HS-5 (cell line): ENCODE measurements at places on chromosomes 5 and 9.

DNA sequence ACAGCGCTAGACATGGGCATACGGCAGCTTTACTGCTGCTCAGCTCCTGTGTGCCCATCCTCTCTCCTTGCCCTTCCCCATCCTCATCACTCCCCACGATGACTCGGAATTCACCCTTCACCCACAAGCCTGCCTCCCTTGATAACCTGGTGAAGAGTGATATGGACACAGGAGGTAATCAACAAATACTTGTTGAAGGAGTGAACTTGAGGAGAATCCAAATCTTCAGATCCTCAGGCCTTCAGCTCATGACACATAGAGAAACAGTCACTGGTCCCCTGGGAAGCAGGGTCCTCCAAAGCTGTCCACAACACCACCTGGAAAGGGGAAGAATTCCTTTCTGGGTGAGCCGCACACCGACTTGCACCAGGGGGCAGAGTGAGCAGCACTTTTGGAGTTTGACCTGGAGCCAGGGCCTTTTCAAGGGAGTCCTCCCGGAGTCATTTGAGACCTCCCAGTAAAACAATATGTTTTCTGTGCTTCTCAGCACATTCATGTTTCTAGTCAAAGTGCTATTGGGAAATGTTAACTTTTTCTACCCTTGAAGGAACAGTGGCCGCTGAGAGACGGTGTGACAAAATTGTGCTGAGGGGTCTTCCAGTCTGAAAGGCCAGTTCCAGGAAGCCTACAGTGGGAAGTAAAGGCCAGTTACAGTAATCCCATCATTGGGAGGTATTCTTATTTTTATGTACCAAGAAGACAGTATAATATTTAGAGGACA, 332.3 kb downstream of the CWC27 start:
- peak; percentile 44 for DNase-seq

DNA sequence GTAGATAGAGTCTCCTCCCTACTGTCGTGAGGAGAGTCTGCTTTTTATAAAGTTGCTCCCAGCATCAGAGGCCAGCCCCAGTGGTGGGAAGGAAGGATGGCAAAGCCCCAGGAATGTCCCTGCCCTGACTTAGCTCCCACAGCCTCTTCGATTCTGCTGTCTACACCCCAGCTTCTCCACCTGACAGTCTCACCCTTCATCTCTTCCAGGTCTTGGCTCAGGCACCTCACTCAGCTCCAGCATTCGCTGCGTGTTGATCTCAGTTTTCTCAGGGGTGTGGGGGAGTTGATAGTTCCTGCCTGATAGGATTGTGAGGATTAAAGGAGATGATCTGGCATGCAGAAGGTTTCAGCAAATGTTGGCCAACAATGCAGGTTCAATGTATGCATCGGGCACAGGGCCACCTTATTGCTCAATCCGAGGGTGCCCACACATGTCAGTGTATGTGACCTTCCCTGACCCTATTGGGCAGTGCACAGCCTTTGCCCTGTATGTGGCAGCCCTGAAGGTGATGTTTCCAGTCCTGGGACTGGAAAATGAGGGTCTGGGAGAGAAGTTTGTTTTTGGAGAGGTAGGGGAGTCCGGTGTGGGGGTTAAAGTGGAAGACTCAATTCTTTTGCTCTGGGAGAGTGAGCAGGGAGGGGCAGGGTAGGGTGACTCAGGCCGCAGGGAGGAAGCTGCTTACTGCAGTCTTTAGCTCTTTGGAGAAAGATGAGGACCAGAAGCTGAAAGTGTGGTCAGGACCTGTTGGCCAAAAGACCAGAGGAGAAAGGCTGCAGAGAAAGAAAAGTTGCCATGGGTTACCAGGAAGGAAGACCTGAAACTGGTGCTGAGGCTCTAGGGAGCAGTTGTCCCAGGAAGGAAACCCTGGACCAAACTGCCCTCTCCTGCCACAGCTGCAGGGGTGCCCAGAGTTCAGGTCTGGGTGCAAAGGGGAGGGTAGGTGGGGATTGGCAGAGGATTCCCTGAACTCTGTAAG, 153.2 kb downstream of the MACROH2A1 start:
- peak; percentile 73 for DNase-seq

GRCh38 chr5:538801-539468, 14.7 kb upstream of the SLC9A3 start:
- no peak for DNase-seq

GRCh38 chr5:109880907-109881685, 191.4 kb downstream of the MAN2A1 start:
- DNase-seq, result no peak

GRCh38 chr5:64690417-64691151, at the start of gene SHISAL2B:
TSS of gene SHISAL2B (plus strand) at chr5:64690503. CDS start at chr5:64690624, 121 bp downstream.
- no peak for DNase-seq

- DNase-seq, result no peak
Measured at GRCh38 chr5:179115845-179116524, 55.8 kb downstream of the ZNF354C start.

GRCh38 chr5:102196481-102196880, 99.6 kb downstream of the SLCO4C1 start:
- no peak for DNase-seq

DNA sequence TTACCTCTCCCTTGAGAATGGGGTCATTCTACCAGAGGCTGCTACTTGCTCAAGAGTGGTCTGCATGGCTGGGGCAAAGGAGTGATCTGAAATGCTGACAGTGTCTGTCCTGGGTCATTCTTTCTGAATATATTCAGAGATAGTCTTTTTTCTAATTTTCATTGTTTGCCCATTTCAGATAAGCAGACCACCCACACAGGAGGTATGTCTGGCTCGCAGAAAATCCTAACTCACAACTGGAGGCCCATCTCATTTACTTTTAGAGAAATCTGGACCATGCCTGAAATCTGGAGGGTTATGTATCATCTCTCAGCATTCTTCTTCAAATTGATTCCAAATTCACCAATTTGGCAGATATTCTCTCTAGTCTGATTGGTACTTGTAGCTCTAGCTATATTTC, 227.6 kb downstream of the SEC61B start:
- no peak for DNase-seq

DNA sequence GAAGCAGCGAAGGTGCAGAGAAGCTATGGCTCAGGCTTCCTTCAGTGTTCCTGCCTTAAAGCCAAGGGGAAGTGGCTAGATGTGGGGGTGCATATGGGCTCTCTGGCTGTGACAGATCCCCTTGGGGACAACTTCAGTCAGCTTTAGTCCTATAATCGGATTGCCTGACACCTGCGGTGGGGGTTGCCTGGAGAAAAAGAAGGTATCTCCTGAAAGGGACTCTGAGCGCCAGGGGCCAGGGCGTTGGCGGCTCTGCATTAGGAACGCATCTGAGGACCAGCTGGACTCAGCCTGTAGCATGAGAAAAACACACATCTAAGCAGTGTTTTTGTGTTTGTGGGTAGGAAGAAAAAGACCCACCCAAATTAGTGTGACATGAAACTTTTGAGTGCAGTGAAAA, 84.3 kb upstream of the OTULINL start:
- no peak for DNase-seq

DNA sequence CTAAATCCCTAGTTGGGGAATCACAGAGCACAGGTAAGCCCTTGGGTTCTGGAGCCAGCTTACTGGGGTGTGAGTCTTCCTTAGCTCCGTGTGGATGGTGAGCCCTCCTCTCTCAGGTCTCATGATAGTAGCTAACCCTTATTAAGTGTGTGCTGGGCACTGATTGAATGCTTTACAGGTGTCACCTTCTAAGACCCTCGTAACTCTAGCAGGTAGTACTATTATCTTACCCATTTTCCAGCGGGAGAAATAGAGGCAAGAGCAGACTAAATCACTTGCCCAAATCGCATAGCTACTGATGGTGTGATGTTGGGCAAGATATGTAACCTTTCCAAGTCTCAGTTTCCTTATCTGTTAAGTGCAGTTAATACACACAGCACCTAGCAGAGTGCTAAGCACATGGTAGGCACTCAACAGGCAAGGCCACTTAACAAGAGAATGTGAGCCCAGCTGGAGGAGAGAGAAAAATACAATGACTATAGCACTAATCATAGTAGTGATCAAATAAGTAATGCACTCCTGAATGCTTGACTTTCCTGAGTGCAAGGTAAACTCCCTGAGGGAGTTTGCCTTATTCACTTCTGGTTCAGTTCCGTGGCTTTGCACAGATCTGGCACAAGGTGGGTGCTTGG, at the start of gene DCANP1:
TSS of gene DCANP1 (minus strand) at position 51 of the 632 bp plus-strand sequence. CDS start 240 bp downstream, outside the sequence.
- DNase-seq, result no peak

DNA sequence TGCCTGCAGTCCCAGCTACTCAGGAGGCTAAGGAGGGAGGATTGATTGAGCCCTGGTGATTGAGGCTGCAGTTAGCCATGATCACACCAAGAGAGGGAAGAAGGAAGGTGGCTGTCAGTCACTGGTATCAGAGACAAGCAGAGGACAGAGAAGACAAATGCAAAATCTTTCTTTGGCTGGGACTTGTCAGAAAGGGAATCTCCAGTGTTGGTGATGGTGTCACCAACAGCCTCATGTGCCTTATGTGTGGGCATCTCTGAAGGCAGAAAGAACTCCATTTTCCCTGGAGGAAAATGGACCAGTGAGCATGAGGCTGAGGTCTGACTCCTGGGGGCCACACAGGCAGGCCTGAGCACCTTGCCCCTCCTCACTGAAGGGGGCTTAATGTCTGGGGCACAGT, 12.1 kb upstream of the RNF183 start:
- DNase-seq, result no peak

GRCh38 chr9:98488571-98489312, 220.0 kb downstream of the GABBR2 start:
- DNase-seq, result peak; percentile 94
